Hepatocyte (in vitro differentiated cells): ENCODE measurements at places on chromosomes 1 and 21.
A peak's percentile ranks its signal among the peaks of the same experiment; 100 is the strongest.

GRCh38 chr21:32298658-32299081 lies at the start of gene MRAP:
MRAP (plus strand) TSS chr21:32298855; CDS start chr21:32298972, 117 bp downstream.
- DNase-seq = no peak

GRCh38 chr1:245823408-245824147 lies 668.8 kb downstream of the KIF26B start:
- DNase-seq = no peak

- no peak for DNase-seq
Observed at GRCh38 chr21:34204481-34205439, 131.4 kb downstream of the MRPS6 start.

DNA sequence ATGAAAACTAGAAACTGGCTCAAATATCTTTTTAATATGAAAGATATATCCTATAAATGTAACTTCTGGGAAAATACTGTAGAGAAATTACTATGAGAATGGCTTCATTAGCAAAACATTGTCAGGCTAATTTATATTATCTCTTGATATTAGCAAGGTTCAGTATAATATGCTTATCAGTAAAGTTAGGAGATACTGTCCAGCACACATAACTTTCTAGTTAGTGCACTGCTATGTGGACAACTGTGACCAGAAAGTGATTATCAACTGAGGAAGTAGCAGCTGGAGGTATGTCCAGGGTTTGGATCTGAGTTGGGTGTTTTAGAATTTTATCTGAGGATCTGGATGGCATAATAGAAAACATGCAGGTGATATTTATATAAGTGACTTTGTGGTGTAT lies 7.5 kb downstream of the LRRC8C start:
- no peak for DNase-seq

DNA sequence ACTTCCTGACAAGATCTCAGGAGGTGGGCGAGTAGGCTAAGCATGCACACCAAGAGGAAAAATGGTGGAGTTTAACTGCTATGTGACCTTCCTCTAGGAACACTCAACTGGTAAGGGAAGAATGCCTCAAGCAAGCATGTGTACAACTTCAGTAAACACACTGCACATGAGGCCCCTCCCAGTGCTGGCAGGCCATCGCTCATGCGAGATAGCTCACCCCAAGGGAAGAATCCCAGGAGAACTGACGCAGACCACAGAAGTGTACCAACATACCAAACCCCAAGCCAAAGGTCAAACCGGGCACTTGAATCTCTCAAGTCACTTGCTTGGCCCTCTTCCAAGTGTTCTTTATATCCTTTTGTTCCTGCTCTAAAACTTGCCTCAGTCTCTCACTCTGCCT lies 40.5 kb upstream of the GALNT2 start:
- DNase-seq = no peak

- no peak for DNase-seq
Observed at GRCh38 chr1:7540816-7541215, 230.3 kb upstream of the VAMP3 start.

DNA sequence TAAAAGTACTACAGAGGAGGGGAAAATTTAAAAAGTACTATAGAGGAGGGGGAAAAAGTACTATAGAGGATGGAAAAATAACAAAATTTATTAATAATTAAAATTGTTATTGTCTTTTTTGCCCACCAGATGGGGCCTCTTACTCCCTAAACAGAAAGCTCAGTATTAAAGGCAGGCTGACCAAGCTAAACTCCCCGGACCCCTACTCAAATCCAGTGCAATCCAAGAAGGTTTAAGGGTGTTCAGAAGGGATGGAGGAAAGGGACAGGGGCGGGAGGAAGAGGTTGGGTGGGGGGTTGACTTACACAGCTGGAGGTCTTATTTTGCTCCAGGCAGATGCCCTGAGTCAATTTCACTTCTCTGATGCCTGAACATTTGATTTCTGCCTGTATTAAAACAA lies 13.7 kb downstream of the CD34 start:
- no peak for DNase-seq

- no peak for DNase-seq
Observed at GRCh38 chr1:76942549-76942948, 75.3 kb downstream of the ST6GALNAC5 start.

GRCh38 chr1:86114236-86114635 lies 42.3 kb downstream of the COL24A1 start:
- DNase-seq = no peak

DNA sequence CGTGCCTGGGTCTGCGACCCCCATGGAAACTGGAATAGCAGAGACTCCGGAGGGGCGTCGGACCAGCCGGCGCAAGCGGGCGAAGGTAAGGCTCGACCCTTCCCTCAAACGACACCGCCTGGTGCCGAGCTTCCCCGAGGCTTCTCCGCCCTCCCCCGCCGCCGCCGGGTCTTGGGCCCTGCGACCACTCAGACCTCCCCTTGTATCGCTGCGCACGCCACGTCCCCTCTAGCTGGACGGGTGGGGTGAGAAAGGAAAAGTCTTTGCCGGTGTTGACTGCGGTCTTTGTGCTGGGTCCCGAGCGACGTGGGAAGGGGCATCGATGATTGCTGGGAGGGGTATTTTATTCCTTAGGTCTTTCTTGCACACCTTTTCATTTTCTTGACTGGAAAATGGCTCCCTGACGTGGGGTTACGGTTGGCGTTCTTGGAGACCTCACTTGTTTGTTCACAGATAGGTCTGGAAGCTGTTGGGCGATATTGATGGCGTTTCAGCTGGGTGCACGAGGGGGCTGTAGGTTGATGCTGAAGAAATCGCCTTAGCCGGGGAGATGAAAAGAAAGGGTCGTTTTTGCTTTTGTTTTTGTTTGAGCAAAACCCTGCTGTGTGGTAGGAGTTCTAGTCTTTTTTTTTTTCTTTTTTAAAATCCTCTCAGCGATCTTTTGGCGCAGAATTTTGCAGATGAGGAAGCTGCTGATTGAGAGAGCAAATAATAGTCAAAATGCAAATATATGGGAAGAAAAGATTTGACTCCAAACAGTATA lies 776 bp downstream of the KDM1A start:
- DNase-seq = peak; percentile 44

DNA sequence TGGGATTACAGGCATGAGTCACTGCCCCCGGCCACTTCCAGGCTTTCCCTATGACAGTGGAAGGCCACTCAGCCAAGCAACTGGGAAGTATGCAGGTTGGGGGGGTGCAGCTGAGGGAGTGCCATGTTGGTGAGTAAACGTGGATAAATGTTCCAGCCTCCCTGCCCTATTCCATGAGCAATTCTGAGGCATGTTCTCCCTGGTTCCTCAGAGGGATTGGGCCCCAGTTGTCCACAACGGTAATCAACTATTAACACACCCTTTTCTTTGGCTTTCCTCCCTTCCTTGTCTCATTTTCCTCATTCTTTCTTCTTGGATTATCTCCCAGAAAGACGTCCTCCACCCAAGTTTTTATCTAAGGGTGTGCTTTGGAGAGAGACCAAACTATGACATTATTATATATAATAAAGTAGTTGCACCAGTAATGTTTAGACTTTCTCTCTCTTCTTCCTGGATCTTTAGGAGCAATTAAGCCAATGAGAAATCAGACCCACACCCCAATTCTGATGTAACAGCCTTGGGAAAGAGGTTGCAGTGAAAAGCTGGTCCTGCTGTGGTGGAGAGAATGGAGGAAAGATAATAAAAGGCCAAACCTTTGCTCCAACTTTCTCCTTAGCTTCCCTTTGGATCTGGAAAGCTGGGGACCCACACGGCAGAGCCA lies 6.8 kb upstream of the SLAMF9 start:
- peak; percentile 65 for DNase-seq

DNA sequence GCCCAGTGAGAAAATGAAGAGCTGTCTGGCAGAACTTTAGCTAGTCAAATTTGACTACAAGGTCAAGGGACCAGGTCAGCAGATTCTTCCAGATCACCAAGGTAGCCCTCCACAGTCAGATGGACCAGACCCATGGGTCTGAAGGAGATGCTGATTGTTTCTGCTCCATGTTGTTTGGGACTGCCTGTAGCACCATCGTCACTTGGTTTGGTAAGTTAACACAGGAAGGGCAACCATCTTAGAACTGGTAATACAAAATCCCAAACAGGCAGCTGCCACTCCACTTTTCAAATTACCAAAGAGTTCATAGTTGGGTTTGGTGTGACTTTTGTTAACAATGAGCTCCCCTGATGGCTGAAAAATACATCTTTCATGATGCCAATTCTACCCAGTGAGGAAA lies 9.0 kb downstream of the ITPKB start:
- no peak for DNase-seq
